Stimulated activated CD4-positive, alpha-beta T cell treated with anti-CD3 and anti-CD28 coated beads, TNF-alpha, amount 100 ng/mL, for 4 hours (primary cell): ENCODE measurements at places on chromosomes 12 and 14.

GRCh38 chr12:28787151-28787550, 361.9 kb upstream of the FAR2 start:
- no peak for DNase-seq

- no peak for DNase-seq
Observed at GRCh38 chr14:99579120-99579836, 24.7 kb downstream of the CCDC85C start.

- DNase-seq, result no peak
Observed at GRCh38 chr12:122201381-122201780, 2.1 kb upstream of the B3GNT4 start.

DNA sequence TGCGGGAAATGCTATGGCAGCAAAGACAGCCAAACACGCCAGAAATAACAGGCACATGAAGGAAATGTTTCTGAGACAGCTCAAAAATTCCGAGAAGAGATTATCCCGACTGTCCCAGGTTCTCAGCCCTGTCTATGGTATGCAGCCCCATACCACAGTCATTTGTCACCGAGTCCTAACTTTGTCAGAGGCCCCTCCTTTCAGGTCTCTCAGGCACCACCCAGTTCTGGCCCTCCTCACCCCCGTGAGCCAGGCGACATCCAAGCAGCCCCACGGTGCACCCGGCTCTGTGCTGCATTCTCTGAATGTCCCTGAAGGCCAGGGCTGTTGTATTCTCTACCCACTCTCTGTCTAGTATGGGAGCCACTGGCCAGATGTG, 24.0 kb downstream of the SSH1 start:
- DNase-seq, result no peak

- peak; percentile 35 for DNase-seq
Observed at GRCh38 chr12:7142056-7142644, 12.0 kb downstream of the CLSTN3 start.

GRCh38 chr12:85946375-85946774, 72.3 kb downstream of the NTS start:
- DNase-seq, result no peak

- no peak for DNase-seq
Observed at GRCh38 chr12:120956579-120957300, 21.6 kb upstream of the HNF1A start.

DNA sequence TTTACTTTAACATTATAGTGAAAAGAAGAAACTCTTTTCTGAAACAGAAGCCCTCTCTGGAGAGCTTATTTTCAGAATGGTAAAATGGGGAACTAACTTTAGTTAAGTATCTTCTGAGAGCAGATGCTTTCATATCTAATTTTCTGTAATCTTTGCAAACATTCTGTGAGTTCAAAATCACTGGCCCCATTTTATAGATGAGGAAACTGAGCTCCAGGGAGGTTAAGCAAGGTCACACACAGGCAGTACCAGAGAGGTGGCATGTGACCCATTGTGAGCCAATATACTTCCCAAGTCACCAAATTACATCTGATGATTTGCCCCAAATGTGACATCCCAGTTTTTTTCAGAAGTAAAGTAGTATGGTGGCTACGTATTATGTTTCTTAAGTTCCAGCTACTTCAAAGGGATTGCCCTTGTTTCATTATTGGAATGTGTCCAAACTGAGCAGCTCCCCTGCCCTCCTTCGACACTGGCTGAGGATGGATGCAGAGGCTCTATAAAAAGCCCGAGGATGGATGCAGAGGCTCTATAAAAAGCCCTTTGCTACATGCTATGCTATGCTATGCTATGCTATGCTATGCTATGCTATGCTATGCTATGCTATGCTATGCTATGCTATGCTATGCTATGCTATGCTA, 36.2 kb upstream of the NUDT4 start:
- DNase-seq, result no peak

DNA sequence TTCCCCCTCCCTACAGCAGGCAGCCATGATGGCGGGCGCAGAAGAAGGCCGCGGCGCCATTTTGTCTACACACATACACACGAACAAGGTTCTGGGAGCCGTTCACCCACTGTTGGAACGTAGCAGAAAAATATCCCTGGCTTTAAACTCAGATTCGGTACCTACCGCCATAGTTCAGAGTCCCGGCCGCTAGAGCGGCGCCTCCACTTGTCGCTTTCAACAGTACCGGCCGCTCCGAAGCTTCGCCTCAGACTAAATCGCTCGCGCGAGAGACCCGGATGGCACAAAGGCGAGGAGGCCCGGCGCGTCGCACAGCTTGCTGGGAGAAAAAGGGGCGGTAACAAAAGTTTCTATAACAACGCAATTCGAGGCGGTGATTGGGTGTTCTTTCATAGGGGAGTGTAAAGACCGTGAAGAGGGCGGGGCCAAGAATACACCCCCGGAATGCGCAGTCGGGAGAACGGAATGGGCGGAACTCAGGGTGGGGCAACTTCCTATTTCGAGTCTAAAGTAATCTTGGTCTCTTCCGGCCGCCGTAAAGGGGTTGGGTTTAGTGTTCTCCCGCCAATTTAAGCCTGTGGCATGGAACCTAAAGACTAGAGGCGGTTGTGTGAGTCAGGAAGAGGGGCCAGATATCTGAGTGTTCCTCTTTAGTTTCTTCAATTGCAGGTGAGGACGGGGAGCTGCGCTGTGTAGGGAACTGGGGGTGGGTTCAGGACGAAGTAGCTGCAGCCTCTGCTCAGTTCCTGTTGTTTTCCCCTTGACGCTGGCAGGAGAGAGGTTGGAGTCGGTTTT, at the start of the genes KNTC1 and RSRC2:
KNTC1 (plus strand) TSS at position 567 of the 795 bp plus-strand sequence. CDS start 2,815 bp downstream, outside the sequence.
RSRC2 (minus strand) TSS at position 254 of the 795 bp plus-strand sequence; CDS start at position 171, 83 bp downstream.
- DNase-seq, result peak; percentile 84
